ENCODE measurements at places on chromosomes 13 and 19.

DNA sequence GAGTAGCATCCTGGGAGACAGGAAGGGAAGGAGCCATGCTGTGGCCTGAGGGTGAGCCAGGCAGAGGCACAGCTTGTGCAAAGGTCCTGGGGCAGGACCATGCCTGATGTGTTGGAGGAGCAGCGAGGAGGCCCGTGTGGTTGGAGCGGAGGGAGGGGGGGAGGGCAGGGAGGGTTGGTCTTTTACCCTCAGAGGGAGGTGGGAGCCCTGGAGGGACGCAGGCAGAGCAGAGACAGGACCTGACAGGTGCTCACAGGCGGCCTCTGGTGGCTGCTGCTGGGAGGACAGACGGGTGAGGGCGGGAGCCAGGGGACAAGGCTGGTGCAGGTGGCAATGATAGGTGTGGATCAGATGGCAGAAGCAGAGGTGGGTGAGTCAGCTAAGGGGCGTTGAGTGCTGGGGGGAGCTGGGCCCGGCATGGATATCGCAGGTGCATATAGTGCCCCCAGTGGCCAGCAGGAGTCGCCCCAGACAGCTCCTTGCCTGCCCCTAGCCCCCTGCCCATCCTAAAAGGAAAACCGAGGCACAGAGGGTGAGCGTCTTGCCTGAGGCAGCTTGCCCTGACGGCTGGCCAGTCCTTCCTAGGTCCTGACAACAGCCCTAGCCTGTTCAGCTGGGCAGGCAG is 9.8 kb upstream of the GNA15 start:
- DNase-seq: no peak

- no peak for DNase-seq
These were observed 6.6 kb downstream of the WDR18 start for GRCh38 chr19:990746-991145.

DNA sequence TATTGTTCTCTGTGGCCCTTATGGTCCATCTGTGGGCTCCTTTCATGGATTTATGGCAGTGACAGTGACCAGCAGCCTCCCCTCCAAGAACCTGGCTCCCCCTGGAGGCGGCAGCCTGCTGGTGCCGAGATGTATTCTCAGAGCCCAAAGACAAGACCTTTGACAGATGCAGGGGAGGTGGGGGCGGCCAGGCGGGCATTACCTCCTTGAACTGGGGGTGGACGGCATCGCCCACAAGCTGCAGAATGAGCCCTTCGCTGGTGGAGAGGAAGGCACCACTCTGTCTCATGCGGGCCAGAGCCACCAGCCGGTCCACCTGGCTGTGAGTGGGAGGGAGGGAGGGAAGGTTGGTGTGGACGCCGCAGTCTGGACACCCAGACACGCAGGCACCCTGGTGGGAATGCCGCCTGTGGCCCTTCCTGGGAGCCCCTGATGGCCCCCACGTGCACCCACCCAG is 6.6 kb downstream of the ISOC2 start:
- DNase-seq: peak; percentile 79

DNA sequence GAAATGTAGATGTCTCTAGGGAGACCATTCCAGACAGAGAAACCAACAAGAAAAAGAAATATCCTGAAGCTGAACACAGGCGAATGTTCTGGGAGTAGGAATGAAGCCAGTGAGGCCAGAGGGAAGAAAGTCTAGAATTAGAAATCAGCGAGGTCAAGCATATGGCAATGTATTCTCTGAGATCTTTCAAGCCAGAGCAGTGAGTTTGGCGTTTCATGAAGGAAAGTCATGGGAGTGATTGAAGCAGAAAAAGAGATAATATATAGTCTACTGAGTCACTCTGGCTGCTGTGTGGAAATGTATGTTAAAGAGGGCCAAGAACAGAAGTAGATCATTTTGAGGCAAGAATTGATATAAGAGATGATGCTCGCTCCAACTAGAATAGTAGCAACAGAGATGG is 576.0 kb downstream of the PCDH17 start:
- no peak for DNase-seq

GRCh38 chr19:15612342-15612741 is 2.7 kb upstream of the CYP4F8 start:
- no peak for DNase-seq

DNA sequence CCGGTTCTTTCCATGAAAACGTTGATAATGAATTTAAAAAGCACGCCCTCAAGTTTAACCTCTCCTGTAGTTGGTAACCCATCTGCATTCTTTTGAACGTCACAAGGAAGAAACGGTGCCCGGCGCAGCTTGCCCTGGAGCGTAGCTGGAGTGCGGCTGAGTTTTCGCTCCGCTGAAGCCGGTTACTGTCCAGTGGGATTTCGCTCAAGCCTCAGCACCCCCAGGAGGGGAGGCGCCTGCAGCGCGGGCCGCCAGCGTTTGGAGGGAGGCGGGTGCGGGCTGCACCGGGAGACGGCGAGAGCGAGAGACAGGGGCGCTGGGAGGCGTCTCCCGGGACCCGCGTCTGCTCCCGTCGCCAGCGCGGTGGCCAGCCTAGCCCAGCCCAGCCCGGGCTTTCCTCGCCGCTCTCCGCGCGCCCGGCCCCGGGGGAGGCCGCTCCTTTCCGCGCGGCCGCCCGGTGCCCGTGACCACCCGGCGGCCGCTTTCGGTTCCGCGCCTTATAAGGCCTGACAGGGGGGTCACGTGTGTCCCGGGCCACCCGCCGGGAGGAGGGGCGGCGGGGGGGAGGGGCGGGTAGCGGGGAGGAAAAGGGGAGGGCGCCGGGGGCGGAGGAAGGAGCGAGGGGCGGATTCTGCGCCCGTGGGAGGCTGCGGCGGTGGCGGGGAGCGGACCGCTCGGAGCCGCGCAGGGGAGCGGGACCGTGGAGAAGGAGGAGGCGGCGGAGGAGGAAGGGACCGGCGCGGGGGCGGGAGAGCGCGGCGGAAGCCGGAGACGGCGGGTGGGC is 8.3 kb upstream of the DGKH start:
- DNase-seq: peak; percentile 85

DNA sequence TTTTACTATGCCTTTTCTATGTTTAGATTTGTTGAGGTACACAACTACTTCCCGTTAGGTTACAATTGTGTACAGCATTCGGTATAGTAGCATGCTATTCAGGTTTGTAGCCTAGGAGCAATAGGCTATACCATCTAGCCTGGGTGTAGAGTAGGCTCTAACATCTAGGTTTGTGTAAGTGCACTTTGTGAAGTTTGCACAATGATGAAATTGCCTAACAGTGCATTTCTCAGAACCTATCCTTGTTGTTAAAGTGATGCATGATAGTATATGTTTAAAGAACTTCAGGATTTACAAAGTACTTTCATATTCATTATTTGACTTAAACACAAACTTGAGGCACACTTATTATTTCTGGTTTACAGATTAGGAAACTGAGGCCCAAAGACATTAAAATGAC is 11.5 kb upstream of the SERPINE3 start:
- DNase-seq: no peak

- DNase-seq: no peak
These were observed 2020.6 kb upstream of the PCDH20 start for GRCh38 chr13:63436325-63436668.

DNA sequence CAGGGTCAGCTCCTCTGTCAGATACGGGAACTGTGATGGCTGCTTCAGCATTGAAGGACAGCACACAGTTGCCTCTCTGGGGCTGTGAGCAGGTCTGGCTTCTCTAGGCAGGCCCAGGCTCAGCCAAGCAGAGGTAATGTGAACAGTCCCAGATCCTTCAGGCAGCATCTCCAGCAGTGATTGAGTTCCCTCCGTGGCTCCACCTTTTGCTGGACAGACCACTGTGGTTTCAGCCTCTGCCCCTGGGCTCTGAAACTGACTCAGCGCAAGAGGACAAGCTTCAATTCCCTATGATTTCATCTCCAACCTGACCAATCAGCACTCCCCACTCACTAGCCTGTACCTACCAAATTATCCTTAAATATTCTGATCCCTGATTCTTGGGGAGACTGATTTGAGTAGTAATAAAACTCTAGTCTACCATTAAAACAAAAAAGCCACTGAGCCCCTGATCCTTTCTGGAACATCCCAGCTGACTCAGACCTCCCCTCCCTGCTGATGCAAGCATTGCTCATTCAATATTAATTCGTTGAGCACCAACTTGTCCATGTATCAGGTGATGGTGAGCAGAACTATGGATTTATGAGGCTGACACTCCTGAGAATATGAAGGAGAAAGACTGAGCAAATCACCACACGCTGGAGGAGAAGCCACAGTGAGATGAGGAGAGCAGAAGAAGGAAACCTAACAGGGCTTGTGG is 16.7 kb downstream of the GSX1 start:
- DNase-seq: no peak

DNA sequence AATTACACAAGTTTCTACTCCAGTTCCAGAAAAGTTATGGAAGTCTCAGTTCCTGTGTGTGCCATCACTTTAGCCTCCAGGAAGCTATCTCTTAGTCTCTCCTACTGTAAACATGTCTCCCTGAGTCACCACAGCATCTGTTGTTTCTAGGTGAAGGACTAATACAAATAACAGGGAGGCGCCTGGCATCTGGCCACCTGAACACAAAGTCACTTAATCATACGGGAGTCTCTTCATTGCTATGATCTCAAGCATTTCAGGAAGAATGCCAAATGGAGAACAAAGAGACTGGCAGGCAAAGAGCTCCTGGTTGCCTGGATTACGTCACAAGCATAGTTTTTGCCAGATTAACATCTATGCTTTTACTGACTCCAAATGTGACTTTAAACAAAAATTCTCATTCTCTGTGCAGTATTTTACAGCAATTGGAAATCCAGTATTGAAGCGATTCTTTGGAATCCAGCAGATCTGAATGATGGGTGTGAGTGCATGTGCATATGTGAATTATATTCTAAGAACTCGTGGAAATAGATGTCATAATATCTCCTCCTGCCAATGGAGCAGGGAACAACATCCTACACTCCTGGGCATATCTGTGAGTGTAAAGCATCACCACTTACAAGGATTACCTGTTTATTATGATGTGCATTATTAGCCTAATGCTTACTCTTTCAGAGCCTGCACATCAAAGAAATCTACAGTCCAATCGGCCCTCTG is 572.8 kb downstream of the PCDH9 start:
- DNase-seq: peak; percentile 75

DNA sequence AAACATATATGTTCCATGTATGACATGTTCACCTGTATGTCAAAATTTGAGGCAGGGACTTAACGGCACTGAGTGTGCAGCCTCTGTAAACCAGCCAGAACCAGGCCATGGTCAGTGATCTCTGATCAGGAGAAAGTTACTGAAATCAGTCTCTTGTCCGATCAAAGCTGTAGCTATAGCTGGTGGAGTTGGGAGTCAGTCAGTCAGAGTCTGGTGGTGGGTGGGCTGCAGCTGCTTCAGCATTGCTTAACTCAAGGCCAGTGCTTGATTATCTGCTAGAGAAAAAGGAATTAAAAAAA is 78.3 kb downstream of the ANKRD10 start:
- DNase-seq: no peak

GRCh38 chr13:30916991-30917390 is 10.9 kb downstream of the MEDAG start:
- no peak for DNase-seq

GRCh38 chr19:54888239-54888638 is 14.2 kb downstream of the FCAR start:
- DNase-seq: peak; percentile 37

GRCh38 chr19:42121036-42121621 is 11.1 kb downstream of the POU2F2 start:
- no peak for DNase-seq

- peak; percentile 95 for DNase-seq
These were observed 17.9 kb upstream of the ZDHHC20 start for GRCh38 chr13:21476893-21477472.

DNA sequence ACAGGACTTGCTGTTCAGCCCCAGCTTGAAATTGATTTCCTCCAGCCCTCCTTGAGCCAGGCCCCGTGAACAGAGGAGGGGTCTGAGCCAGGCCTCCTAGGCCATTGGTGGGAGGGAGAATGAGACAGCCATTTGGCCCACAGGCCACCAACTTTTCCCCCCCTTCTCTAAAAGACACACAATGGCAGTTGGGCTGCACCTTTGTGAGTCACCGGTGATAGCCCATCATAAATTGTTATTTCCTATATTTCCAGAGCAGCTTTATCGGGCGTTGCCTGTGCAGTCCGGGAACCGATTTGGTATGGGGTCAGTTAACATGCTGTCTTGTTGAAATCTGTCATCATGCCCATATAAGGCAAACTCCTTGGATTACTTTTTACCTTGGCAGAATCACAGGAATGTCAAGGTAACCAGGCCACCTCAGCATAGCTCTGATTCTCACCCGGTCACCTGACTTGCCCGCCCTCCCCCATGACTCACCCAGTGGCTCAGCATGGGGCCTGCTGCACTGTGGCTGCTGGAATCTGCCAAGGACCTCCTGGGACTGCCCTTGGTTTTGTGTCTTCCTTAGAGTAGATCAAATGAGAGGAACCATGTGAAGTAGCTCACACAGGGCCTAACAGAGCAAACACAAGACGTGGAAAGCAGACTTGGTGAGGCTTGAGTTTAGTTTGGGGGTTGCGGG is 36.1 kb downstream of the ACTN4 start:
- no peak for DNase-seq

DNA sequence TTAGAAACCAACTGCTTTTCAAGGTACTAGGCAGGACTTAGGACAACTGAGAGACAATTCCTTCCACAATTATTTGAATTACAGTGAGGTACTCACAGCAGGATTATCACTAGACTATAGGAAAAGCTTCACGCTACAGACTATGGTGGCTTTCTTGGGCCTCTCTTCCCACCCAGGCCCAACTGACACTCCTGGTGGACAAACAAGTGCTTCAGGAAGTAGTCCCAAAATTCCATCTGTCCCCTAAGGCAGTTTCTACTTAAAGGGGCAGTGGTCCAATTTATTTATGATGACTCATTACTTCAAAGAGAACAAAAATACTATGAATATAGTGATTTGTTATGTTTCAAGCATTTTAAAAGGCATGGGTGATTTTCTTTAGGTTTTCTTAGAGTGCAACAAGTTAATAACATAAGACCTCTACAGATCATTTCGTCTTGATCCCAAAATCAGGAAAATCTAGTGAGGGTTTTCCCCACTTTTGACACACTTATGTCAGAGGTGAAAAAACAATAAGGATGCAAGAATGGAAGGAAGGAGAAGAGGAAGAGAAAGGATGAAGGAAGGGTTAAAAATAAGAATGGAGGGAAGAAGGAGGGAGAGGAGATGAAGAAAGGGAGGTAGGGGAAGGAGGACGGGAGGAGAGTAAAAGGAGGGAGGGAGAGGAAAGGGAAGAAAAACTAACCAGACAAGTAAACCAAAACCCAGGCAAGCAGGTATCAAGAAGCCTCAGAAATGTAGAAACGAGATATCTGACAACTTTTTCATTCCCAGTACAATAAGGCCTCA is 100.7 kb downstream of the SERP2 start:
- DNase-seq: no peak

GRCh38 chr19:57027360-57027759 is 92.4 kb upstream of the USP29 start:
- no peak for DNase-seq

- no peak for DNase-seq
These were observed 34.1 kb downstream of the SUGP2 start for GRCh38 chr19:18999016-18999758.

Data from Ammon's horn (tissue), 1 donor.